Activated naive CD4-positive, alpha-beta T cell treated with anti-CD3 and anti-CD28 coated beads, Interleukin-2, amount 50 U/mL, for 72 hours (primary cell): ENCODE measurements at places on chromosomes 2 and 18.
A peak's percentile ranks its signal among the peaks of the same experiment; 100 is the strongest.

DNA sequence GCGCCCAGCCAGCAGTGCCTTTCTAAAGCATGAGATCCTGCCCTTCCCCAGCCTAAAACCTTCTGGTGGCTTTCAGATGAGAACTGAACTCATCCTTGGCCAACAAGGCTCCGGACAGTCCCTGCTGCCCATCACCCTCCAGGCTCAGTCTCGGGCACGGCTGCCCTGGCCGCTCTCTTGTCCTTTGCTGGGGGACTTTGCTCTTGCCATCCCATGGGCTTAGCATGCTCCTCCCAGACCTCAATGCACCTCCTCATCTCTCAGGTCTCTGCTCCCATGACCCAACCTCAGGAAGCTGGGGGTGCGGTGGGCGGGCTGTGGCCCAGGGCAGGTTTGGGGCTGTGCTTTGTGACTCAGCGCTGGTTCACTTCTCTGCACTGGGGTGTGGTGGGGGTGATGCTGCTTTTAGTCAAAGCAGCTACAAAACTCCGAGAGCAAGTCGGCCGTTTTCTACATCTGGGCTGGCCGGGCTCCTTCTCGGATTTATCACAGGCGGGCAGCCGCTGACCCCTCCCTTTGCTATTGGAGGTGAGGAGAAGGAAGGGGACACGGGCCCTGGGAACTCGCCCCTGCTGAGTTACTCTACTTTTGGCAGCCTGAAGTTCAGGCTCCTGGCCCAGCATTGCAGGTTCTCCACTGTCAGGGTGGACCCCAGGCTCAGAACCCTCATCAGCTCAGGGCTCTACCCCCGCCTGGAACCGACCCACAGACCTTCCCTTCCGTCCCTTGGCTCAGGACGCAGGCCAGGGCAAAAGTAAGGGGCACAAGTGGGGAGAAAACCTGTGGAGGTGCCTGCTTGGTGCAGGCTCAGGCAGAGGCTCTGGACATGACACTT lies 90.6 kb upstream of the TAF1B start:
- peak; percentile 78 for DNase-seq

GRCh38 chr2:226338825-226339224 lies 460.8 kb downstream of the IRS1 start:
- DNase-seq, result no peak

- no peak for DNase-seq
These were observed 377.7 kb upstream of the ST6GAL2 start for GRCh38 chr2:107263628-107264027.

- DNase-seq, result no peak
These were observed 5.2 kb upstream of the SCN7A start for GRCh38 chr2:166499281-166499680.

DNA sequence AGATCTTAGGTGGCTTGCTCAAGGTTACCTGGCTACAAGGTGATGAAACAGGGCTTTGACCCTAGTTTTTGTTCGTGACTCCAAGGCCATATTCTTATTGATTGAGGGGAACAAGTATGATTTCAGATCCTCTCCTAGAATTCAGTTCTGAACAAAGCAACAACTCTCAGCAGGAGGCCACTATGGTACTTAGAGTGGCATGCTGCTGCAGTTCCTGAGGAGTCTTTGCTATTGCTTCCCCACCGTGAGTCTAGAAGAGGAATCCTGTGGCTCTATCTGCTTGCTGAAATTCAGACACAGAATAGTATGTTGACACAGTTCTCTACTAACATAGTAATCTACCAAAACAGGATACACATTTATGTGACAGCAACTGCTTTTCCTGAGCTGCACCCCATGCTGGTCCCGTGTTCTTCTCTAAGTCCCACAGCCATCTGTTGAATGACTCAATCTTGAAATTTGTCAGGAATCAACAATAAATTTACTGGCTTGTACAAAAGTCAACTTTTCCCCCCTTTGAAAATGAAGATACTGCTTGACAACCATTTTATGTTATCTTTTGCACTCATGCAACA lies 4.1 kb downstream of the TGFBRAP1 start:
- no peak for DNase-seq

GRCh38 chr2:79114797-79115494 lies 5.3 kb upstream of the REG1A start:
- DNase-seq, result no peak

- no peak for DNase-seq
These were observed 132.2 kb downstream of the TDRD15 start for GRCh38 chr2:21256006-21256405.

DNA sequence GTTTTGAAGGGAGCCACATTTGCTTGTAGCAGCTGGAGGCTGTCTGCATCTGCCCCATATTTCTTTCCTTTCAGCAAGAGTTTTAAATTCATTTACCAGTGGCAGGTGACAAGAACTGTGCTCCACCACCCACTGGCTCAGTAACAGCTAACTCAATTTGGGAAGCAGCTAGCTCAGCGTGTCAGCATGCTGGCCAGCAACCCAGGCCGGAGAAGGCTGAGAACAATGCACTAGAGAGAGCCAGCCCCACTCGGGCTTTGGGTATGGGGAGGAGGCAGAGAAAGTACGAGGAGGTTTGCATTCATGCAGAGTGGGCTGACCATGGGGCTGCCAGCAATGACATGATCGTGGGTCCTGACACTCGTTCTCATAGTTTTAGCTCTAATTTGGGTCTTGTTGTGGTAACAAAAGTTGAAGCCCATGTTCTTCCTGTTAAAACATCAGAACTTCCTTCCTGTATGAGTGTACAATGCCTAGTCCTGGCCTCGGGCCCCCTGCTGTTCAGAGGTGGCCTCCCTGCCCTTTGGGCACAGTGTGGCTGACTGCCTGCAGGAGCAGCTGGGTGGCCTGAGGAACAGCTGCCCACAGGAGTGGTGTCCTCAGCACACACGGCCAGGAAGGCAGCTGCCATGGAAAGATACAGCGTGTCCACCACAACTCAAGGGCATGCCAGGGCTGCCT lies 23.0 kb downstream of the CDC42EP3 start:
- DNase-seq, result no peak

GRCh38 chr2:140639628-140640027 lies 1491.2 kb downstream of the LRP1B start:
- DNase-seq, result no peak

DNA sequence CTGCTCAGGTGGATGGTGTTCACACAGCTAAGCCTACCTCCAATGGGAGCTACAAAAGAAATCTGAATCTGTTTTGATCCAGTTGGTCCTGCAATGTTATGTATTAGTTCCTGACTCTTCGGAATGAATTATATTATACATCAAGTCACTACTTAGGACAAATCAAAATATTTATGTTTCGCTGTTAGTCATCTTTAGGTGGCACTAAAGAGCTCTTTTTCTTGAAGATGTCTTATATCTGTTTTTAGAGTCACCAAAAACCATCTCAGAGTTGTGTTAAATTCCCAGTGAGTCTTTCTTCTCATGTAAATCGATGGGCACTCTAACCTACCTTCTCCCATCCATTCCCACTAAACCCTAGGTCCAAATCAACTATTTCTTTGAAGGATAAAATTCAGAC lies 2.2 kb downstream of the DNER start:
- no peak for DNase-seq

DNA sequence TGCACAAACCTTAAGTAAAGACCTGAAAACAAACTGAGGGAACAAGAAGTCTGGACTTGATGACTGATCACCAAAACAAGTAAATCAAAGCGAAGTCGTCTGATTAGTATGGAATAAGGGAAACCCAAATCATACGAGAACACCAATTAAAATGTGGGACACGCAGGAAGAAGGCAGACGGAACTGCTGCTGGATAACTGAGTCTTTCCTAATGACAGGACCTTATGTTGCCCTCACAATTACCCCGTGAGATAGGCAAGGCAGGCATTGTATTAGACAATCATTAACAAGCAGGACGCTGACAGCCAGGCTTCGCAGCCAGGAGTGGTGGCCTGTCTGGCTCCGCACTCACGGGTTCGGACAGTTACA lies 614 bp upstream of the COQ10B start:
- no peak for DNase-seq

- DNase-seq, result peak; percentile 8
These were observed 1.1 kb downstream of the TTL start for GRCh38 chr2:112483042-112483473.
